ENCODE measurements at places on chromosomes 7 and 10.

GRCh38 chr7:33399528-33400213 is 270.3 kb downstream of the BBS9 start:
- no peak for DNase-seq

DNA sequence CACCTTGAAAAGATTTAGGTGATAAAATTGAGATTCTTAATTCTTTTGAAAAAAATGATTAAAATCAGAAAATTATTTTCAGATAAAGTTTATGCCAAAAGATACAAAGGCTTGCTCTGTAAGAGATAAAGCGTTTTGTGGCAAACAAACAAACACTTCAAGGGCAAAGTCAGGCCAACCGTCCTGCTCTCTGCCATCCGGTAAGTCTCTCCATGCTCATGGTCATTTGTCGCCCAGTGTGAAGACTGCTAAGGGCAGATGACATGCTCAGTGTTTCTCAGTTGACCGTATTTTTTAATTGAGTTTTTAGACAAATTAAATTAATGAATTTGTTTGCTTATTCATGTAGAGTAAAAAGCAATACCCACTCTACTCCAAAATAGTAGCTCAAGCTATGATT is 60.0 kb downstream of the PTPRE start:
- DNase-seq: no peak

DNA sequence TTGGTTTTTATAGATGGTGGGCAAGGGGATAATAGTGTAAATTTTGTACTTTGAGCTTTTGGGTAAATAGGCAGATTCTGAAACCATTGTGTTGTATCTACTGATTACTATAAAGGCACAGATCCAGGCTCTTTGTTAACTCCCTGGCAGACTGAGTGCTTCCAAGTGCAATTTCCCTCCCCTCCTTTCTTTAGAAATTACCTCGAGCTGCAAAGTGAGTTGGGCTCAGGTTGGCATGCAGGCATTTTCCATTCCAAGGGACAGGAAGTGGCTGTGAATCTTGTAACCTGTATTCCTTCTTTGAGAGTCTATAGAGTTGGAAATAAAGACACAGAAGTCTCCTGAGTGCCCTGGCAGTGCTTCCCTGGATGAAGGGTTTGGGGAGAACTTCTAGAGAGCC is 494.2 kb upstream of the GALNT17 start:
- DNase-seq: no peak

DNA sequence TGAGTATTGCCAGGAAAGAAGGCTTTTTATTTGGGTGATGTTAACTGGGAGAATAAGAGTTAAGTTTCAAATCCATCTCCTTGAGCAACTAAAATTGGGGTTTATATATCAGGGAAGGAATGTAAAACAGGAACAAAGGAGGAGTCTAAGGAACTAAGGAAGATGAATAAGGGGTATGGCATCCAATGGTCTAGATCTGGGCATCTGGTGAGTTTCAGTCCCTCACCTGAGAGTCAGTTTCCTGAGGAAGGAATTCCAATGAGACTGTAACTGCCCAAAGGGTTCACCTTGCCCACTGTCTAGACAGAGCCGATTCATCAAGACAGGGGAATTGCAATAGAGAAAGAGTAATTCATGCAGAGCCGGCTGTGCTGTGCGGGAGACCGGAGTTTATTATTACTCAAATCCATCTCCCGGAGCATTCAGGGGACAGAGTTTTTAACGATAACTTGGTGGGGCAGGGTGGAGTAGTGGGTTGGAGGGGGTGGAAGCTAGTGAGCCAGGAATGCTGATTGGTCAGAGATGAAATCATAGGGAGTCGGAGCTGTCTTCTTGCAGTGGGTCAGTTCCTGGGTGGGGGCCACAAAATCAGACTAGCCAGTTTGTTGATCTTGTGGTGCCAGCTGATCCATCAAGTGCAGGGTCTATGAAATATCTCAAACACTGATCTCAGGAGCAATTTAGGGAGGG is 188.3 kb upstream of the STK17A start:
- DNase-seq: no peak

DNA sequence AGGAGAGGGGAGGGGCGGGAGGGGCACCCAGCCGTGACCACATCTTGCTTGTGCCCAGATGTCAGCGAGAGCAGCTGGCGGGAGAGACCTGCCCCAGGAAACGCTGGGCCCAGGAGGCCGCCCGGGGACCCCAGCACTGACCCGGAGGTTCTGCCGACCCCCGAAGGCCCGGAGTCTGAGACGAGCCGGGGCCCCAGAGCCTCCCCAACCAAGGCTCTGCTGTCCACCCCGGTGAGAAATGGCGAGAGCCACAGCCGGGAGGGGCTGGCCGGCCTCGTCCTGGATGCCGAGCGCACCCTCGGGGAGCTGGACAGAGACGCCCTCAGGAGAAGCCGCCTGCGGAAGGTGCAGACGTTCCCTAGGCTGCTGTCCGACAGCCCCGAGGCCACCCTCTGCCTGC is 25.9 kb downstream of the KNDC1 start:
- DNase-seq: no peak

GRCh38 chr7:123594813-123595241 is 6.8 kb upstream of the ASB15 start:
- peak; percentile 66 for DNase-seq

GRCh38 chr10:122462533-122463465 is 1.4 kb downstream of the HTRA1 start:
- DNase-seq: no peak

DNA sequence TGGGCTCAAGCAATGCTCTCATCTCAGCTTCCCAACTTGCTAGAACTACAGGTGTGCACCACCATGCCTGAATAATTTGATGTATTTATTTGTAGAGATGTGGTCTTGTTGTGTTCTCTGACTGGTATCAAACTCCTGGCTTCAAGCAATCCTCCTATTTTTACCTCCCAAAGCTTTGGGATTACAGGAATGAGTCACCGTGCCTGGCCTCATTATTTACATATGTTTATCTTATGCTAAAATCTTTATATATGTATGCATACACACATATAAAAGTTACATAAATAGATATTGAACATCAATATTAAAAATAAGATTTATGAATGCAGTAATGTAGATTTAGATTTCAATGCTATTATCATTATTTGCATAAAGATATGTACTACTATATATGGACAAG is 1634.5 kb upstream of the LRRTM3 start:
- DNase-seq: no peak

DNA sequence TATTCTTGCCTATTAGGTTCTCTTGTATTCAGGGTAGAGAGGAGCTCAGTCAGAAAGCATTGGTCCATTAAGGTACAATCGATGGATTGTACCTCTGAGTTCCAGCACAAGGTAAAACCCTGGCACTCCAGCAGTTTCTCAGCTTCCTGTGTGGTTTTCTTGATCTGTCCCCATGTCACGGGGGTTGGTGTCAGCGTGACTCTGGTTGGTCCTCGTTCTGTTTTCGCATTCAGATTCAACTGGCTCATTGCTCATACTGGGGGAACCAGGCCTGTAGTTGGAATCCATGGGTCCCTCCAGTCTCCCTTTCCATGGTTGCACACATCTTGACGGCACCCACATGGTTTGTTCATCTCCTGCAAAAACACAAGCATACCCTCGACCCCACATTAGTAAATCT is 32.7 kb upstream of the RASGEF1A start:
- no peak for DNase-seq

GRCh38 chr10:84665883-84666463 is 337.6 kb downstream of the CCSER2 start:
- DNase-seq: no peak

DNA sequence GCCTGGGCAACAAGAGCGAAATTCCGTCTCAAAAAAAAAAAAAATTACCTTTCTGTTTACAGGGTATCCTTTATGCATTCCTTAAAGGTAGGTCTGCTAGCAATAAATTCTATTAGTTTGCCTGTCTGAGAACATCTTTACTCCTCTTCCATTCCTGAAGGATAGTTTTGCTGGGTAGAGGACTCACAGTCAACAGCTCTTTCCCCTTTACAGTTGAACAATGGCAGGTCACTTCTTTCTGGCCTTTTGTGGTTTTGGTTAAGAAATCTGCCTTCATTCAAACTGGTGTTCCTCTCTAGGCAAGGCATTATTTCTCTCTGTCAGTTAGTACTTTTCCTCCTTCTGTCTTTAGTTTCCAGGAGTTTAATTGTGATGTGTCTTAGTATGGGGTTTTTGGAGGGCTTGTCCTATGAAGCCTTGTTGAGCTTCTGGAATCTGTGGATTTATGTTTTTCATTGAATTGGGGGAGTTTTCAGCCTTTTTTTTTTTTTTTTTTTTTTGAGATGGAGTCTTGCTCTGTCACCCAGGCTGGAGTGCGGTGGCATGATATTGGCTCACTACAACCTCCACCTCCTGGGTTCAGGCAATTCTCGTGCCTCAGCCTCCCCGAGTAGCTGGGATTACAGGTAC is 4.8 kb upstream of the DNAAF5 start:
- no peak for DNase-seq

- DNase-seq: no peak
Observed at GRCh38 chr7:101328159-101328558, 6.5 kb upstream of the IFT22 start.

DNA sequence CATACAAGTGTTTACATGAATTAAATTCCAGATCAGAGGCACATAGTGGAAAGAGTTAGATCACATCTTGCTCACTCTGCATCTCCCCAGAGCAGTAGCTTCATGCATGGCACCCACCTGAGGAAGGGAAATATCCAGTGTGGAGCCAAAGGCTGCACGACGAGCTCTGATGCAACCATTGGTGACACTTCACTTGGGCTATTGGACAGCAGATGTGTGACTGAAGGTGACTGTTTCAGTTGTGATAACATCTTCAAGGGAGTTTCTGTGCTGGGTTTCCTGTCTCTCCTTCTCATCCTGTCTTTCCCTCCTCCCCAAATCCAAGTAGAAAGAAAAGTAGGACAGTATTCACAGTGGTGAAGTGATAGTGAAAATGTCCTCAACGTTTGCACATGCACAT is 115.0 kb downstream of the TAF3 start:
- DNase-seq: no peak

- no peak for DNase-seq
Observed at GRCh38 chr10:129900825-129901224, 63.2 kb downstream of the EBF3 start.

DNA sequence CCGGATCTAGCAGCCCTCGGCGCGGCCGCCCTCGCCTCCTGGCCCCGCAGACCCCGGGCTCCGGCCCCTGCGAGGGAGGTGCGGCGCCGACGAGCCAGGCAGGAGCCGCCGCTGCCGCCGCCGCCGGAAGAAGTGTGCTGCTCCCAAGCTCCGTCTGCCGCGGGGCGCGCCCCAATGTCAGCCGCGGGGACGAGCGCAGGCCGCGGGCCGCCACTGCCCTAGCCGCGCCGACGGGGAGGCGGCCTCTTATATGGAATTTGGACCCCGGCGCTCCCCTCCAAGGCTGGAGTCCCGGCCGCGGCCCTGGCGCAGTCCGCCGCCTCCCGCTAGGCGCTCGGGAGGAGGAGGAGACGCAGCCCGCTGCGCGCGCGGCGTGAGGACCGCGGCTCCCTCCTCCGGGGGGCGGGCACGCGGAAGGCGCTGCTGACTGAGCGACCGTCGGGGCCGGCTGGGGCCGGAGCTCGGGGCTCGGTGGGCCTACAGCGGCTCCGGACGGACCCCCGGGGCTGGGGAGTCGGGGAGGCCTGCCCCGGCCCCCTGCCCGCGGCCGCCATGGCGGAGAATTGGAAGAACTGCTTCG is at the start of gene TRIM8:
Gene TRIM8, plus strand, starts transcription at position 414 of the 580 bp plus-strand sequence. Its CDS starts 139 bp downstream, at position 553.
- no peak for DNase-seq

DNA sequence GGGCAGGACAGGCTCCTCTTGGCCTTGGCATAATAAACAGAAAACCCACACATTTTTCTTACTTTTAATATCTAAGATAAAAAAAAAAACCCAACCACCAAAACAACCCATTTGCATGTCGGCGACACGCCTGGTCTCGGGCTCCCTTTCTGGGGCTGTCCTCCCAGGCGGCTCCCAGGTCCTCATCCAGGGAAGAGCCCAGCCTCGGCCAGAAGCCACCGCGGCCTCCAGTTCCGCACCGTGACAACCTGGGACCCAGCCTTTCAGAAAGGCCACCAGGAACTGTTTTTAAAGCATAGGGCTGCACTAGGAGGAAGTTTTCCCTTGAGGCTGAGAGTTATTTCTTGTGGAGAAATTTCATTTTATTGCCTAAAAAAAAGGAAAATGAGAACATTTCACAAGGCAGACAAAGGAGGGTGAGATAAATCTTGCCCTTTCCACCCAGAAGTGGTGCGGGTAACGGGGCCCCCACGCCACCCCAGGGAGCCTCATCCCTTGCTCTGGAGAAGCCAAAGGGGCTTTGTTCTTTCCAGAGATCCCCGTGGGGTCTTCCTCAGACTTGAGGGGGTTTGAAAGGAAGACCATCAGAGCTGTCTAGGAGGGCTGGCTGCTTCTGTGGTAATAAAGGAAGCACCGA is 39.2 kb upstream of the MKRN1 start:
- DNase-seq: no peak

- no peak for DNase-seq
Observed at GRCh38 chr7:148264933-148265557, 325.5 kb upstream of the C7orf33 start.

GRCh38 chr7:152850420-152850819 is 90.9 kb downstream of the ACTR3B start:
- DNase-seq: no peak

GRCh38 chr7:148222721-148223120 is 367.8 kb upstream of the C7orf33 start:
- DNase-seq: no peak

DNA sequence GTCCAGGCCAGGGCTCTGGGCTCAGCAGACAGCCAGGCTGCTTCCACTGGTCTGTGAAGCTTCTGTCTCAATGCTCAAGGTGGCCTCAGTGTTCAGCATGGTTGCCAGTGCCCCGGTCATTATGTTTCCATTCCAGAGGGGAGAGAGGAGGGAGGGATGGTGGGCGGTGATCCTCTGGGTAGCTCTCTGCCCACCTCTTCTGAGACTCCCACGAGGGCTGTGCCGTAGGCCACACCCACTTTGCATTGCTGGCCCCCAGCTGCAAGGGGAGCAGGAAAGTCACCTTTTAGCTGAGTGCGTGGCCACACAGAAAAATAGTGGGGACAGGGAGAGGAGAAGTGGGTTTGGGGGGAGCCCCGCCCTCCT is 42.5 kb downstream of the FOXK1 start:
- DNase-seq: no peak

DNA sequence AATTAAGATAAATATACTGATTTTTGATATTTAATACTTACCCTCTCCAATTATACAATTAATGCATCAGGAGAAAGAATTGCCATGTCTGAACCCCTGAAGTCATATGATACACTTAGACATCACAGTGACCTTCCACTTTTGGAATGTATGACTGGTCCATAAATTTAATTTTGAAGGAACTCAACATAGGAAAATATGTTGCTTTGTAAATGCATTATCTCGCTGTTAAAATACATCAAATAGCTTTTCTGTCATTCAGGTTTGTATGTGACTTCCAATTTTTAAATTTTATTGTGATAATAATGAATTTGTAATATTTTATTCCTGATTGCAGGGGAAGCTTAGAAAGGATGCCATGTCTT is 631.9 kb upstream of the ANKRD30A start:
- DNase-seq: no peak

DNA sequence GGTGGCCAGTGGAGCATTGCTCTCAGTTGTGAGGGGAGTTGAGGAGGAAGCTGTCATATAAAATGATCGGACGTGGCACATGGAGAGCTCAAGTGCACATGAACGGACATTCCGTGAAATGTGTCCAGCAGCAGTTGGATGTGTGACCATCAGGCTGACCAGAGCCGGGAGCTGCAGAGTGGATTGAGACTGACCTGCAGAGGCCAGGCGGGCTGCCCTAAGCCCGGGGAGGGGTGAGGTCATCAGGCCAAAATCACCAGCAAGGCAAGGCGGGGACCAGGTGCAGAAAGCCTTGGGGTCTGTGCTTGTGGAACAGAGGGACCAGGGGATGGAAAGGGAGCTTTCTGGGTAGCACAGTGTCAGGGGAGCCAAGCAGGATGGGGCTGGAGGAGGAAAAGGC is 279.5 kb downstream of the CELF2 start:
- DNase-seq: no peak

All from NCI-H187 (cell line).